ENCODE measurements at places on chromosomes 4 and X.

- no peak for DNase-seq
These were observed 520.0 kb downstream of the IL1RAPL1 start for GRCh38 chrX:29107231-29107630.

DNA sequence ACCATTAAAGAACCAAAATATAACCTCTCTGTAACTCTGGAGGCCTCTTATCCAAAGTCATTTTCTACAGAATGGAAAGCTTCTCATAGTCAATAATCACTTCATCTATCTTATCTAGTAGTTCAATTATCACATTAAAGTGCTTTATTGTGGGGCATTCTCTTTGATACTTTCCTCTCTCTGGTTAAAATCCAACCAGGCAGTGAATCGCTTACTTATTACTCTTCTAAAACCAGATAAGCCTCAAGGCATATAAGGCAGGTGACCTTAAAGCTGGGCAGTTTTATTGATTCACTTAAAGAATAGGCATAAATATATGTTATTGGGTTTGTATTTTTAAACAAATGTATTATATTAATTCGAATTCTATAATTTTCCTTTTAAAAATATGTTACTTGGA, 2162.1 kb upstream of the TENM3 start:
- DNase-seq: no peak

GRCh38 chr4:108118505-108118904, 50.2 kb downstream of the LEF1 start:
- no peak for DNase-seq

- no peak for DNase-seq
These were observed 240.8 kb upstream of the DDX53 start for GRCh38 chrX:22758807-22759481.

- DNase-seq: no peak
These were observed 1.0 kb downstream of the SLBP start for GRCh38 chr4:1711055-1711570.

- no peak for DNase-seq
These were observed 93.7 kb upstream of the TRPC3 start for GRCh38 chr4:122045533-122045932.

GRCh38 chr4:61723492-61723891, 523.4 kb downstream of the ADGRL3 start:
- DNase-seq: no peak

DNA sequence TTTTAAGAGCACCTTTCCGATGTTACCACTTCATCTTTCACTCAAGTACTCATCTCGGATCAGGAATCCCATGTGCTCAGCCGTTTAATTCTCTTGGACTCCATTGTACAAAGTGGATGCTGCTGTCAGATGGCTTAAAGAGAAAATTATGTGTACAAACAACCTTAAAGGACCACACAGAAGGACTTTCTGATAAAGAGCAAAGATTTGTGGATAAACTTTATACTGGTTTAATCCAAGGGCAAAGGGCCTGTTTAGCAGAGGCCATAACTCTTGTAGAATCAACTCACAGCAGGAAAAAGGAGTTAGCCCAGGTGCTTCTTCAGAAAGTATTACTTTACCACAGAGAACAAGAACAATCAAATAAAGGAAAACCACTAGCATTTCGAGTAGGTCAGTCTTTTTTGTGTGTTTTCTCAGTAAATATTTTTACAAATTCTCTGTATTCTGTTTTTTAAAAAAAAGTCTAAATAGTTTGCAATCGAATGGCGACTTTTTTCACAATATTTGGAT, 20.1 kb downstream of the MMAA start:
- DNase-seq: no peak

DNA sequence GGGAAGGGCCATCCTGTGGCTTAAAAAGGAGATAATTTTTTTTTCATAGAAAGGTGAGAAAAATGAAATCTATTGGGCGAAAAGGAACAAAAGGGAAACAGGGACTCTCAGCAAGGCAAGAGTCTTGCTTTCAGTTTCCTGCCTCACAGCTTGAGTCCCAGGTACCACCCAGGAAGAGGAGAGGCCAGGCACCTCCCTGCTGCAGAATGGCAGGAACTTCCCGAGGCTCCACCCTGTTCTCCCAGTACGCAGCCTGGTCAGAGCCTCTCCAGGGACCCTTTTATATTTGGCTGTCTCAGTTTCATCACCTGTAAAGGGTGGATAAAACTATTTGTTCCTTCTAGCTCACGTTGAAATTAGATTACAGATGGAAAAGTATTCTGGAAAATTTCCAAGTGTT, 33.8 kb downstream of the UCHL1 start:
- DNase-seq: no peak

- no peak for DNase-seq
These were observed 96.8 kb downstream of the NSUN7 start for GRCh38 chr4:40846532-40846931.

- DNase-seq: no peak
These were observed 431.3 kb downstream of the KCNIP4 start for GRCh38 chr4:21517126-21517859.

GRCh38 chrX:24204331-24204730, 54.8 kb downstream of the ZFX start:
- no peak for DNase-seq

DNA sequence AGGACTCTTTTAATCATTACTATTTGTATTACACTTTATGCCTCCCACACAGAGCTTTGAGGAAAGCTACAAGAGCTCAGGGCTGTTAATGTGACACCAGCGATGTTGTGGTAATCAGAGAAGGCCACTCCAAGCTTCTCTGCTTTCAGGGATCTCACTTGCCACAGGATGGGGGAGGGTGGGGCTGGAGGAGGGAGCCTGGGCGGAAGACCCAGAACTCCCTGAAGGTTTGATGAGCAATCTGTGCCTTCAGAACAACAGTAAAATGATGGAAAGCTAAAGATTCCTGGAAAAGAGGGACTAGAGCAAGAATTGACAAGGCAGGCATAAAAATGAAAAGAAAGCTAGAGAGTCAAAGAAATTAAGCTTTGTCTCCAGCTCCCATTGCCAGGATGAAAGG, 75.6 kb downstream of the MAML3 start:
- no peak for DNase-seq

- DNase-seq: no peak
These were observed 103.0 kb upstream of the C1GALT1C1 start for GRCh38 chrX:120732879-120733278.

- DNase-seq: no peak
These were observed 15.8 kb downstream of the UBE2K start for GRCh38 chr4:39713691-39714090.

DNA sequence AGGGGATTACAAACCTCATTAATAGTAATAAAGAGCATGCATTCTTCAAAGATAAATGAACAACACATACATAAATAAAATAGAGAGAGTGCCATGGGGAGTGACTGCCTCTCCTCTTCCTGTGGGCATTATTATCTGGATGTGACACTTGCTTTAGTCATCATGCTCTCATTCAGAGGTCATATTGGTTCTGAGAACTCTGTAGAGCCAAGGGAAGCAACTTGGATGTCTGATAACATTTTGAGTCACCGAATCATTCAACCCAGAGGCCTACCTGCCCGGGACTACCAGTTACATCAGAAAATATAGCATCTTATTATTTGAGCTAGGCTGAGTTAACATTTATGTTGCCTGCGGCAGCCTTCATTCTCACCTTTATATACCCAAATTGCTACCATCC, 489.5 kb downstream of the STIM2 start:
- no peak for DNase-seq

- no peak for DNase-seq
These were observed 246.6 kb downstream of the THOC2 start for GRCh38 chrX:123486297-123486696.

DNA sequence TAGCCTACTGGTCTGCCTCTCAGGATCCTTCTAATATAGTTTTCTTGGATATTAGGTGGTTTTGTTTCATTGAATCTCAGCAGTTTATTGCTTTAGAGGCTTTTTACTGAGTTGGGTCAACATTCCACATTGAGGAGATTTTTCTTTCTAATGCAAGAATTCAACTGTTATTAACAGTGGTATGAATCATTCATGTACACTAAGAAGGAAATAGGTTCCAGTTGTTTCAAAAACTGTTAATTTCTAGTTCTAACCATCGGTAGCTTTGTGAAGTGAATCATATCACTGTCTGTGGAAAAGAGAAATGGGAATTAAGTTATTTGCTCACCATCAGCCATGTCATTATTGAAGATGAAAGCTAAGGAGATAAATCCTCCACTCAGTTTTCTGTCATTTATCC, 331.5 kb downstream of the RPA4 start:
- no peak for DNase-seq

- DNase-seq: no peak
These were observed 161.2 kb upstream of the AGTR2 start for GRCh38 chrX:116009346-116009745.

DNA sequence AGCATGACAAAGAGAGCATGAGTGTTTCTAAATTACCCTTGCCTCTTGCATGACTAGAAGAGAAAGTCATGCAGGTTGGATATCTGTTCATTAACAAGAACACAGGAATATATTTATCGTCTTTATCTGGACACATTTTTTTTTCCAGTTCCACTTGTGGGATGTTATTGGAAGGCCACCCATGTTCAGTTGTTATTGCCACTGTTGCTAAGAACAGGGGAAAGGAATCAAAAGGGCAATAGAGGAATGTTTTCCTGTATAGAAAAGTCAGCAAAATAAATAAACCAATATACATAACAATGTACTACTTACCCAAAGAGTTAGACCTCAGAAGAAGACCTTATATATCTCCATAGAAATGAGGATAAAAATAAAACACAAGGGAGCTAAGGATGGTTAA, 270.1 kb downstream of the QDPR start:
- no peak for DNase-seq

GRCh38 chr4:118765399-118765798, 70.5 kb downstream of the SEC24D start:
- DNase-seq: no peak

DNA sequence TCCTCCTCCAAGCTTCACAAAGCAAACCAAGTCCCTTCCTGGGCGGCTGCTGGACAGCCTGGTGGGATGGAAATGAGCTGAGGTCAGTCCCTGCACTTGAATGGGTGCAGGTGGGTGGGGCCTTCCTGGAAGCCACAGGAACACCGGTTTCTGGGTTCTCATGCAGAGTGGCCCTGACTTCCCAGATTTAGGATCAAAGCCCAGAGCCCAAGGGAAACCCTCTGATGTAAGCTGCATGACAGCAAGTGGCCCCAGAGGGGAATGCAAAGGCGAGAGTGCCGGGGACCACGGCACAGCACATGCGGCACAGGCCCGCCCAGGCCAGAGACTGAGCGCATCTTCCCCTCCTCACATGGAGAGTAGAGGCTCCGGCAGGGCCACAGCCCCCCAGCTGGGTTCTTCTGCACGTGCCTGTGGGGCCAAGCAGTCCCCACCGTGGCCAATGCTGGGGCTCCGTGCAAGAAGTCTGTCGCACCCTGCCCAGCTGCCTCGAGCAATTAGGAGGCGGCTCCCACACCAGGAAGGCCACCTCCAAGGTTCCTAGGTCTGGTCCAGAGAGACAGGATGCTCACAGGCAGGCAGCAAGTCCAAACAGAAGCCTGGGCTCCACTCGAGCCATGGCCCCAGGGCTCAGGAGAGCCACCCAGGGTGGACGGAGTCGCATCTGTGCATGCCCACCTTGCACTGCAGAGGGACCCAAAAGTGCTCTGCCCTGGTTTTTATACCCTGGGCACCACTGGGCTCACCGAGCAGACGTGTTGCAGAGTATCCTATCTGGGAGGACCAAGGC, 83.0 kb downstream of the HTRA3 start:
- no peak for DNase-seq

DNA sequence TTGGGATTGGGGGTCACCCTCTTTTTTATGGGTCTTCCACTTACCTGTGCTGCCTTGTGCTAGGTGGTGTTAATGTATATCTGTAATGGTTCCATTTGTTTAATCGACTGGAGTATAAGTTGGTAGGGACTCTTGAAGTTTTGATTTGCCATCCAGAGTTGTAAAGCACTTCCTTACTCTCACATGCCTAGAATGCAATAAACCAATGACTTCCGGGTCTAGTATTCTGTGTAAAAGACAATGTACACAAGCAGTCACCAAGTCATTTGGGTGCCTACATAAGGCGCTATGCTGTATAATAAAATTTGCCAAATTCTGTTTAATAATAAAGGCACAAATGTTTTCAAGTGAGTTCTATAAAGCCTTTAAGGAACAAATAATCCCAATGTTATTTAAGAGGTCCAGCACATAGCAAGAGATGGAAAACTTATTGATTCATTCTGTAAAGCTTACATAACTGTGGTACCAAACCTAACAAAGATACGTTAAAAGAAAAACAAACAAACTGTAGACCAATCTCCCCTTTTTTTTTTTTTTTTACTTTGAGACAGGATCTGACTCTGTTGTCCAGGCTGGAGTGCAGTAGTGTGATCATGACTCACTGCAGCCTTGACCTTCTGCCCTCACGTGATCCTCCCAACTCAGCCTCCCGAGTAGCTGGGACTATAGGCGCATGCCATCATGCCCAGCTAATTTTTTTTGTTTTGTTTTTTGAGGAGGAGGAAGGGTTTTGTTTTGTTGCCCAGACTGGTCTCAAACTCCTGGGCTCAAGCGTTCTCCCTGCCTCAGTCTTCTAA, 41.5 kb upstream of the HPRT1 start:
- no peak for DNase-seq

DNA sequence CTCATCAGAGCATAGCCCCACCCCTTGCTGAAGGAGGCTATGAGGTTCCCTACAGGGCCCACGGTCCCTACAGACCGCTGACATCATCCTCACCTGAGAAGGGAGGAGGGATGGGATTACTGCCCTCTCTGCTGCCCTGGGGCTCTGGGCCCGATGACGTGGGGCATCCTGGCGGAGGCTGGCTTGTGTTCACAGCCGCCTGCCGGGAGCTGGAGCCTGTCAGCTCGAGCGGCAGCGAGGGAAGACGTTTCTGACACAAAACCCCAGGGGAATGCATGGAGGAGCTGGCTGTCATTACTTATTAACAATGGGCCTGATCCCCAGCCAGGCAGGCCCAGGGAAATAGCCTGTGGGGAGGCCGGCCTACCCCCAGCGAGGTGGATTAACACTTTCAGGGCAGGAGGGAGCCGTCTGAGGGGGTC, 106.6 kb upstream of the ATP6AP2 start:
- DNase-seq: peak; percentile 7

- DNase-seq: no peak
These were observed 65.3 kb upstream of the DCLK2 start for GRCh38 chr4:150012851-150013360.

DNA sequence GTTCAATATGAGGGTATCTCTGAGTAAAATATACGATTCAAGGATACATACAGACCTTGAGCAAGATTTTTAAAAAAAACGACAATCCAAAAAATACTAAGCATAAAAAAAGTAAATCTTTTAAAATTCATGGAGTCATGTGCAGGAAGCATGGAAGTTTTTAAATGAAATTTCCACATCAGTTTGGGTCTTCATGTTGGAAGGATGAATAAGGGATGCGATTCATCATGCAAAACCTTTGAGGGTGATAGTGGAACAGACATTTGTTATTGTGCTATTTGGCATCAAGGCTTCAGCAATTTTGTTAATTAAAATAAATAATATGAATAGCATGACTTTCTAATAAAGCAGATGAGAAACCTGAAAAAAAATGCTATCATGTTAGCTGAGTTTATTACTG, 815.0 kb upstream of the PCDH10 start:
- no peak for DNase-seq

All from C1 segment of cervical spinal cord (tissue), 14 donors.